GM23248 (cell line): ENCODE measurements at places on chromosomes 6 and 20.

GRCh38 chr6:137976430-137976829 is 109.4 kb downstream of the TNFAIP3 start:
- DNase-seq, result no peak

- no peak for DNase-seq
Observed at GRCh38 chr6:130575971-130576370, 210.2 kb downstream of the TMEM200A start.

- no peak for DNase-seq
Observed at GRCh38 chr6:142926177-142926493, 18.8 kb downstream of the HIVEP2 start.

DNA sequence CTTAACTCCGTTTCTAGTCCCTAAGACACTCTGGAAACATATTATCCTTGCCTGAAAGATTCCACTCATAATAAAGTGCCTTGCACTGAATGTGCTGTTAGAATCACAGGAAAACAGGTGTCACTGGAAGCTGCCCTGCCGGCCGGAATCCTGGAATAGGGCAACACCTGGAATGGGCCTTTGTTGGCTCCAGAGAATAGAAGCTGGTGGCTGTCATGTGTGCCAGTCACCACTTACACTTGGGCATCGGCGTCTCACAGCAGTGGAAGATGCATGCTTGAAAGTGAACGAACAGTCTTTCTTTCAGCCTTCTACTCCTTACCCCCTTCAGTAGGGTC is 90.8 kb upstream of the AFDN start:
- DNase-seq, result no peak

GRCh38 chr6:149545258-149545753 is 537 bp downstream of the PPIL4 start:
- peak; percentile 89 for DNase-seq

DNA sequence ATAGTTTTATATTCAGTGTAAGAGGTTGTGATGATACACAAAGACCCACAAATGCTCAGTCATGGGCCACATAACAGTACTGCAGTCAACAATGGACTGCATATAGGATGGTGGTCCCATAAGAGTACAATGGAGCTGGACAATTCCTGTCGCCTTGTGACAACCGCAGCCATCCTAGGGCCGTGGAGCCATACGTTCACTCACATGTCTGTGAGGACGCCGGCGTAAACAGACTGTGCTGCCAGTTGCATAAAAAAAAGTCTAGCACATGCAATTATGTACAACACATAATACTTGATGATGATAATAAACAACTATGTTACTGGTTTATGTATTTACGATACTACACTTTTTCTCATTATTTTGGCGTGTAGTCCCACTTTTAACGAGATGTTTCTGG is 30.9 kb downstream of the BFSP1 start:
- no peak for DNase-seq

DNA sequence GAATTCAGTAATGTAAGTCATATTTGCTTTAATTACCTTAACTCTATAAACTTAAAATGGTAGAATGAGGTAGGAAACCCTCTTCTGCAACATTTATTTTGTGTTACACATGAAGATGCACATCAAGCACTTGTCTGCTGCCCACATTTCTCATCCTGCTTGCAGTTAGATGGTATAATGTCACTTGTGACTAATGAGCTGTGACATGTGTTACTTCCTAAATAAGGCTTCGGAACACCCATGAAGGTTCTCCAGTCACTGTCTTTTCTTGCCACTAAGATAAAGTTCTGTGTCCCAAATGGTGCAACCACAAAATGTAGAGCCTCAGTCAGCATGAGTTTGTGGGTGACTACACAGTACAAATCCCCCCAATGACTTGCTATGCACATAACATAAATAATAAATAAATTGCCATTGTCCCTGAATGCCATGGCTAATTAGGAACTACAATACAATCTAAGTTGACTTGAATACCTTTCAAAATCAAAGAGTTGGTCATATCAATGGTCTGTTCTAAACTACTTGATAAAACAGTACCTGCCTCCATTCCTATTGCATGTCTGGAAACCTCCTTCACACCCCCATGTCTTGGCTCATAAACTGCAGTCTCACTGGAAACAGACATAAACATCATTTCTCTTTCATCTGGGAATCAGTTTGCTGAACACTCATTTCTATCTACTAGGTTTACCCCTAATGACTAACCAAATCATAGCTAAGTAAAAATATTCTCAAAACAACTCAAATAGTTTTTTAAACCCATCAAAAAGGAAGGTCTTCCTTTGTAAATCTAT is 157.2 kb downstream of the PTPRK start:
- no peak for DNase-seq

GRCh38 chr6:83849127-83849526 is 4.0 kb upstream of the RIPPLY2 start:
- DNase-seq, result no peak

- DNase-seq, result no peak
Observed at GRCh38 chr6:111667931-111668330, 62.3 kb upstream of the TRAF3IP2 start.

DNA sequence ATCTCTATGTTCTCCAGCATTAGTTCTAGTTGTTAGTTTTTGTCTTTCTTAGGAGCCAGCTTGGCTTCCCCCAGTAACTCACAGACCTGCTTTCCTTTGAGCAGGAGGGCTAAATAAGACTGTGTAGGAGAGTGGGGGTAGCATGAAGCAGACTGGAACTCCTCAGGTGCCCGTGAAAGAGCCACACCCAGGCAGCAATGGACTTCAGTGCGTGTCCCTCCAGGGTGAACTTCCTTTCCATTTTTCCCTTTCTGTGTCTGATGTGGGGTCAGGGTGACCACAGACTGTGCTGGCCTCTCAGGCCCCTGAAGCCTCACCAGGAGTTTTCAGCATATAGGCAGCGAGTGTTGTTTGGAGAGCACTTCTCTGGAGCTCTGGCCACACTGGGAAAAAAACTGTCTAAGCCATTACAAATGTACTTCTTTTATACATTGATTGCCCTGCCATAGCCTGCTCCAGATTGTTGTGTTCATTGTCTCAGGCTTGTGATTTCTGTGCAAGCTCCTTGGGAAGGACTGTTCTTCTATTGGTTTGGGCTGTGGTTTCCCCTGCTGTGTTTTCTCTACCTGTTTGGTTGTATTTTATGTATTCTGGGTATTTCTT is 55.7 kb downstream of the SH3BGRL2 start:
- no peak for DNase-seq

DNA sequence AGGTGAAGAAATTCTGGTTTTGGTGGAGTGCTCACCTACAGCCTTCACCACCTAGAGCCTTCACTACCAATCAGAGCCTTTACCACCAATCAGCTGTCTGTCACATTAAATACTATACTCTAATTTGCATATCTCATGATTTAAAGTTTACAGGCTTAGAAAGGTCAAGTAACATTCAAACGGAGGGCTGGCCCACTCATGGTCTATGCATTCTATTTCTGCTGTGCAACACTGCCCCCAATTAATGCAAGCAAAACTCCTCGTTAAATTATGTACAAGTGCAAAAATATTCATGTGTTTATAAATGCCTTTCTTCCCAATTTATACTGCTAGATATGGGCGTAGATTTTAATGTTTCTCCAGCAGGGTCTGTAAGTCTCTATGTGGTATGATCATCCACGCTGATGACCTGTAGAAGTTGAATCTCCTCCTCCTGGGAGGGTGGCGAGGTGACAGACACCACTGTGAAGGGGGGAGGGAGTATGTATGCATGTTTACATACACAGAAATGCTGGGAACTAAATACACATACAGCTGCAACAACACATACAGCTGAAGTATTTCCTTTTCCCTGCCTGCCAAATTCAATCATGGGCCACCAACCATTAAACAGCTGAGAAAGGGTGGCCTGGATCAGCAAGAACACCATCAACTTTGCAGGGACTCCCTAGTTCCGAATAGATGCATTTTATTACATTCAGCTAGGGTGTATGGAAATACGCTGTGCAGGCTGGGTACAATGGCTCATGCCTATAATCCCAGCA is 13.1 kb downstream of the RRAGD start:
- DNase-seq, result no peak

GRCh38 chr6:139376604-139377218 is 2.3 kb upstream of the CITED2 start:
- DNase-seq, result peak; percentile 49

GRCh38 chr6:27672113-27672799 is 199.4 kb upstream of the ZNF184 start:
- DNase-seq, result peak; percentile 37

GRCh38 chr6:79149884-79150283 is 71.8 kb upstream of the PHIP start:
- DNase-seq, result no peak

- DNase-seq, result no peak
Observed at GRCh38 chr6:46948699-46949098, 27.0 kb upstream of the ADGRF5 start.

GRCh38 chr20:7841291-7841970 is 98.8 kb downstream of the HAO1 start:
- peak; percentile 92 for DNase-seq

- DNase-seq, result no peak
Observed at GRCh38 chr6:96394727-96395126, 126.9 kb upstream of the UFL1 start.

GRCh38 chr20:18639501-18639979 is 51.7 kb downstream of the DTD1 start:
- no peak for DNase-seq
